ENCODE measurements at places on chromosomes 3 and 15. TPM values are rescaled to one million over a fixed set of nuclear protein-coding genes. Genes with fewer than 3 reads are reported as not detected.

DNA sequence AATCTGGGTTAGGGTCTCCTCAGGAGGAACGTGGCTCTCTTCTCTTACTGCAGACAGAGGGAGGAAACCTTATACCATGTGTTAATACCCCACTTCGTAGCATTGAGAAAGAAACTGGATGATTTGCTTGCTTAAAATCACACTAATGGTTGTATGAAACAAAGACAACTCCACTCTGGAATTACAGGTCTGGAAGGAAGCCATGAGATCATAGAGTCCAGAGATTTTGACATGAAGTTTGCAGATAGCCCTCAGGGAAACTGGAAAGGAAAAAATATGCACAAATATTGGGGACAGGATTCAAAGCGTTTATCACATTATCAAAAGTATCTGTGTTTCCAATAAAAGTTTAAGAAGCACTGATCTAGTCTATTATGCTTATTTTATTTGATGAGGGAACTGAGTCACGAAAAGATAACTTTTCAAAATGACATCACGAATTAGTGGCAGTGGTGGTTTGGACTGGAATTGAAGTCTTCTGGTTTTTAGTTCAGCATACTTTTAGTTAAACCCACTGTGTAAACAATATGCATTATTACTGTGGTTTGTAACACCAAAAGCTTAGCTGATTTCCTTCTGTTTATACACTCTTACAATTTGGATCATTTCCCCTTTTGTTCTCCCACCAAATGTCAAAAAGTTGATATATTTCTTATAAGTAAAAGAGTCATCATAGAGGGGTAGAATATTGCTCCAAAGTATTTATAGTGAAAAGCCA, 16.8 kb downstream of the FGF7 start:
- no peak for DNase-seq

DNA sequence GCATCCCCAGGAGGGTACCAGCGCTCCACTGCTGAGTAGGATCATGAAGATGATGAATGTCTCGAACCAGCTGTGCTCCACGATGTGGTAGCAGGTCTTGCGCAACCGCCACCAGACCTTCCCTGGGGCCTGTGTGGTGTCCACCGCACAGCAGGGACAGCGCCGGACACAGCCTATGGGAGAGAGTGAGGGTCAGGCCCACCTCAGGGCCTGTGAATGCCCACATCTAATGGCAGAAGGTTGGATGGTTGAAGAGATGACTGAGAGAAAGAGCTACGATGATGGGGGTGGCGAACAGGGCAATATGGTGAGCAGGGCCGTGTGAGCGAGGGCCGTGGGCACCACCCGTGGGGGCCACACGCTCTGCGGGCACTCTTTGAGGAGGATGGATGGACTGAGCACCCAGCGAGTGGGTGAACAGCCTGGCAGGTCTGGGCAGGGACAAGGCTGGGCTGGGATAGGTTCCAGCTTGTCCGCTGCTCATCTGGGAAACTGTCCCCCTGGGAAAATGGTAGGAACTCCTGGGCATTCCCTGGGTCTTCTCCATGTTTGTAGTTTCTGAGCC, 74.1 kb downstream of the SCN5A start:
- no peak for DNase-seq

DOCK3 gene
- total RNA-seq = 11.1 TPM

NANOGP8 gene
- 1.5 TPM for total RNA-seq

SH3GL3 gene
- total RNA-seq = 3.8 TPM

Measured in neural progenitor cell (in vitro differentiated cells).